ENCODE measurements at places on chromosomes 1 and 21.
A peak's percentile ranks its signal among the peaks of the same experiment; 100 is the strongest.

GRCh38 chr1:93847811-93848288 is 31.2 kb downstream of the DNTTIP2 start:
- DNase-seq: peak; percentile 58

DNA sequence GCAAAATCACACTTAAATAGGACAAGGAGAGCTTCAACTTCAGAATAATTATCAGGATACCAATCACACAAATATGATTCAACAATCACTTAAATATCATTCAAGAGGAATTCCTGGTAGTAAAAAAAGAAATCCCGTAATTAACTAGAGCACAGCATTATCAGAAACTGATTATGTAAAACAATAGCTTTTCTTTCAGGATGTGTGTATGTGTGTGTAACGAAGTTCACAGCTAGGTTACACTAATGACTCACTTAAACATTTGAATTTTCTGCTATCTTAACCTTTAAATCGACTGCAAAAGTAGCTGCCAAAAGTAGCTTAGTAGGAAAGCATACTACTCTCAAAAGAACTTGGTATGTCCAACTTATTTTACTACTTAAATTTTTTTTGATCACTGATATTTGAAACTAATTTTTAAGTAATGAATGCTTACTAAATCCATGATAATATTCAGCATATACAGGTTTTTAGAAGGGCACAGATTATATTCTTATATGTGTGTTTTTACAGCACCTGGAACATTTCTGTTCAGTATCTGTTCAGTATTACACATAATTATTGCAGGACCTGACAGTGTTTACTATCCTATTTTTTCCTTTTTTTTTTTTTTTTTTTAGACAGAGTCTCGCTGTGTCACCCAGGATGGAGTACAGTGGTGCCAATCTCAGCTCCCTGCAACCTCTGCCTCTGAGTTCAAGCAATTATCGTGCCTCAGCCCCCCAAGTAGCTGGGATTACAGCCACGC is 4.2 kb downstream of the RERE start:
- peak; percentile 12 for DNase-seq

GRCh38 chr1:24846671-24847070 is 83.4 kb downstream of the RUNX3 start:
- no peak for DNase-seq

GRCh38 chr1:29761159-29761928 is 525.0 kb downstream of the PTPRU start:
- no peak for DNase-seq

DNA sequence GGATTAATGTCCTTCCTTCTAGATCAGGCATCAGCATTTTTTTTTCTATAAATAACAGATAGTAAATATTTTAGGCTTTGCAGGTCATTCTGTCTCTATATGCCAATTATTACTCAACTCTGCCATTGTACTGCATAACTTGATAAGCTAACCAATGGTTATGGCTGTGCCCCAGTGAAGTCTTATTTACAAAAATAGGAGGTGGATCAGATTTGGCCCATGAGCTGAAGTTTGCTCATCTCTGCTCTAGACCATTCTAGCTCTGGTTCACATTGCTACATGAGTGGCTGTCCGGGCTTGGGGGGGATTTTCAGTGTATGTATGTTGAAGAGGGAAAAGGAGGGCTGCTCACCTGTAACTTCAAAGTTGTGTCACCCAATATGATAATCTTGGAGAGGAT is 10.1 kb downstream of the RAB7B start:
- DNase-seq: no peak

- no peak for DNase-seq
Observed at GRCh38 chr1:205650241-205650640, 18.4 kb upstream of the ELK4 start.

GRCh38 chr1:25732821-25733220 is 67.2 kb upstream of the SELENON start:
- DNase-seq: no peak

DNA sequence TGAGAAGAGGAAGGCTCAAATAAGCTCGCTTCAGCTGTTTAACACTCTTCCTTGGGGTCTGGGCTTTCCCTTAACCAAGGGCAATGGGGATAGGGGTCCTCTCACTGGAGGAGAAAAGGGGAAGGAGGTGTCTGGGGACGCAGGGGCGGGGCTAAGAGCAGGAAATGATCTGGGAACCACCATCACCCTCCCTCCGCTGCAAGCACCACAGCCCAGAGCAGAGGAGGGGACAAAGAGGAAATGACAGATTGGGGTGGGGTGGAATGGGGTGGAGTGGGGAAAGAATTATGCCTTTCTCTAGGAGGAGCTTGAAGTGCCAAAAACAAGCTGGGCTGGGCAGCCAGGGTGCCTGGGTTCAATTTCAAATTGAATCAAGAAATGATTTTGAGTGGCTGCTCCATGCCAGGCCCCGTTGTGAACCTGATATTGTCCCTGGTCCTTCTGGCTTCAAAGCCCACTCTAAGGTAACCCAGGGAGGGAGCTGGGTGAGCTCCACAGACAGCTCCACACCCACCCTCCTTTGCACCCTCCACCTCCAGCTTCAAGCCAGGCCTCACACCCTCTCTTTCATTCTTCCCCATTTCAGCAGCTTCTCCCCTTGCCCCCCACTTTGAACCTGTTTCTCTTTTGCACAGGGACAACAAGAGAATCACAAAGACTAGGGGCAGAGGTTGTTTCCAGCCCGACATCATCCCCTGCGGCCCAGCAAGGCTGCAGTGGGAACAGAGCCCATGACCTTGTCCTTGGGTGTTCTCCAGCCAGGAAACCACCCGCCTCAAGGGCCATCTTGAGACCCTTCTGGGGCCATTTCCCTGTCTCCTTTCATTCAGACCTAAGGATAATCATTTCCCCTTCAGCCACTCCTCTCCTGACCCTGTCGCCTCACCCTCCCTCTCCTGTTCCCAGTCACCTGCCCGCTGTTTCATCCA is 1.1 kb downstream of the ARHGAP30 start:
- no peak for DNase-seq

- DNase-seq: no peak
Observed at GRCh38 chr21:14947613-14948160, 117.1 kb downstream of the NRIP1 start.

- no peak for DNase-seq
Observed at GRCh38 chr1:51172811-51173210, 63.3 kb upstream of the RNF11 start.

DNA sequence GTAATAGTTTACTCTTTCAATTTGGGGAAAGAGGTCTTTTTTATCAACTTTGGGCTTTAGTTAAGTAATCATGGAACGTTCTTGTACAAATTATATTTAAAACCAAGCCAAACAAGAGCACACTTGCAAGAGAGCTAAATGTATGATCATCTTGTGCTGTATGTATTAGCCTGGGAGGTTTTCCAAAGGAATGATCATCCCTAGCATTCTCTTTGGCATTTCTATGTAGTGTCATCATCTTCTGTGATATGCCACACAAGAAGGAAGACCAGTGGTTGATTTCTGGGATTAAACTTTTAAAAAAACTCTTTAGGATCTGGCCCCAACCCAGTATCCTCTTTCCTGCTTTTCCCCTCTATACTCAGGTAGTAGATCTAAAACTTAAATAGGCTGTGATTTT is 38.4 kb upstream of the KCNQ4 start:
- DNase-seq: peak; percentile 23

DNA sequence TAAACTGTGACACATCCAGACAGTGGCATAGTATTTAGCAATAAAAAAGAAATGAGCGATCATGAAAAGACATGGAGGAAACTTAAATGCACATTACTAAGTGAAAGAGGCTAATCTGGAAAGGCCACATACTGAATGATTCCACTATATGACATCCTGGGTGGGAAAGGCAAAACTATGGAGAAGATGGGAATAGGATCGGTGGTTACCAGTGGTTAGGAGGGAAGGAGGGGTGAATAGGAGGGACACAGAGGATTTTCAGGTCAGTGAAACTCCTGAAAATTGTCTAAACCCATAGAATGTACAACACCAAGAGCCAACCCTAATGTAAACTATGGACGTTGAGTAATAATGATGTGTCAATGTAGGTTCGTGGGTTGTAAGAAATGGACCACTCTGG is 13.8 kb downstream of the AGT start:
- DNase-seq: no peak

DNA sequence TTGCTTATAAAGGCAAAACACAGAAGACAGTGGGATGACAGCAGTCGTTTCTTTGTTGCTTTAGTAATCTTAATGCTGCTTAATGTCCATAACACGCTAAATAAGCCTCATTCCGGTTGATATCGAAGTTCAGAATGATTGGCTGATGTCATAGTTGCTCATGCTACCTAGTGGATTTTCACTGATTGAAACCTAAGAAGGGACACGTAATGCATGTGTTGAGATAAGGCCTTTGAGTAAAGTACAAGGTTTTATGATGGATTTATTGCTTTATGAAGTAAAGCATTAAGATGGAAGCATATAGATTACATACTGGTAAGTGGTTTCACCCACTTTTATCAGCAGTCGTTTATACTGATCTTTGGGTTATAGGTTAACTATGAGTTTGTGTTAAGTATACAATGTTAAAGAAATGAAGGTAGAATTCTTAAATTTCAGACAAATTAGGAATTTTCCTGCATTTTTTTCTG is 25.1 kb downstream of the IARS2 start:
- no peak for DNase-seq

GRCh38 chr1:8767006-8767405 is 50.4 kb downstream of the RERE start:
- no peak for DNase-seq

All from HFFc6 (cell line).